ENCODE measurements at places on chromosomes 4 and X.

GRCh38 chr4:182339221-182339641 is 96.0 kb downstream of the TENM3 start:
- no peak for DNase-seq

DNA sequence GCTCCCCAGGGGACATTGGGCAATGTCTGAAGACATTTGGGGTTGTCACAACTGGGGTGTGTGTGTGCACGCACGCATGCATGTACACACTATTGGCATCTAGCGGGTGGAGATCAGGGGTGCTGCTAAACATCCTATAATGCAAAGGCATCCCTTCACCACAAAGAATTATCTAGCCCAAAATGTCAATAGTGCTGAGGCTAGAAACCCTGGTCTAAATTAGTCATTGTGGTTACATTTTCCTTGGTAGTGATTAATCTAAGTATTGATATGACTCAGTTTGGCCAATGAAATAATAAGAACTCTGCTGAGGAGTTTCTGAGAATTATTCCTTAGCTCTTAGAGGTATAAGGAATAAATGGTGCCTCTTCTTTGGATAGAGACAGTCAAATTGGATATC is 200.2 kb downstream of the CLCN4 start:
- peak; percentile 14 for DNase-seq

DNA sequence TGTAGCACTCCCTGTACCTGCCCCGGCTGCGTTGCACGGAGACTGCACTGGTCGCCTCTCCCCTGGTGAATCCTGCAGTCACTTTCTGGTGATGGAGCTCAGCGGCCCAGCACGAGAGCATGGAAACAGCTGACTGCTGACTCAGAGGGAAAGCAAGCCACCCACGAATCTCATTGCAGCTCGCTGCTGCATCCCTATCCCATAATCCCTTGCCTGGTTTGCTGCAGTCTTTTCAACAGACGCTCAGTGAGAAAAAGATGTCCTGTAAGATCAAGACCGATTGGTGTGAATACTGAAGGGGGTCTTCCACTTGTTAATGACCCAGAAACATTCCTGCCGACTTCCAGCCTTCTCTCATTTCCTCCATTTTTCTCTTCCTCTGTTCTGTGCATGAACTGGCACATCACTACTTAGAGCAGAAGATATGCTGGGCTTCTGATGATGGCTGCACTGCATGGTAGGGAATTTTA is 52.9 kb downstream of the TRIM2 start:
- DNase-seq = peak; percentile 50

DNA sequence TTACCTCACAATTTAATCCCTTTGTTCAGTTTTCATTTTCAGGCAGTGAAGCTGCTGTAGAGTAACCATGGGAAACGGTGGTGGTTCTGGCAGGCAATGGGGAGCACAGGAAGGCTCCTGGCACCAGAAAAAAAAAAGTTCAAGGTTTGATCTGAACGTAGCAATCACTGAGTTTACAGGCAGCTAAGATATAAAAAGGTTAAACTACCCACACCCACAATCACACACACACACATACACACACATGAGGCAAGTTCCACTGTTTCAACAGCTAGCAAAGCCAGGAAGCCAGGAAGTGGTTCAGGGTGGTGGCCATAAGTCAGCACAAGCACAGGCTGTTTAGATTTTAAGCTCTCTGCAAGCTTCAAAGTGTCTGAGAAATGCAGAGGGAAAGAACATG is at the start of gene SULT1B1:
TSS of gene SULT1B1 (minus strand) at position 166 of the 400 bp plus-strand sequence. CDS start 5,403 bp downstream, outside the sequence.
- DNase-seq = peak; percentile 33

- no peak for DNase-seq
These were observed 348.6 kb downstream of the PTTG2 start for GRCh38 chr4:38308728-38309311.

GRCh38 chrX:42131856-42132255 is 208.5 kb upstream of the CASK start:
- no peak for DNase-seq
